Activated CD4-positive, alpha-beta T cell treated with anti-CD3 and anti-CD28 coated beads for 36 hours (primary cell): ENCODE measurements at places on chromosomes 16 and 17.

DNA sequence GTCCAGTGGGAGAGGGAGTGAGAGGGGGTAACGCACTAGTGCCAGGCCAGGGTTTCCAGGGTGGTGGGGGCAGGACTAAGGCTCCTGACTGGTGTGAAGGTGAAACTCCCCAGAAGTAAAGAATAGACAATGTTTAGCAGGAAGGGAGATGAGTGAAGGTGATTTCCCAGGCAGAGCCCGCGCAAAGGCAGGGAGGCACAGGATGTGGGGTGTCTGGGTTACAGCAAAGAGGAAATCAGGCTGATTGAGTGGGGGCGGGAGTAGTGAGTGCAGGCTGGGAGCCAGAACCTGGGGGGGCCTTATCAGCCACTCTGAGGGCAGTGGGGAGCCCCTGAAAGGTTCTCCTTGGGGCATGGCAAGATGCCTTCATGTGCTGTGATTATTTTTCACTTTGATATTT lies 167.5 kb downstream of the UTP18 start:
- peak; percentile 83 for DNase-seq

GRCh38 chr16:3846595-3847091 lies 33.9 kb downstream of the CREBBP start:
- no peak for DNase-seq

DNA sequence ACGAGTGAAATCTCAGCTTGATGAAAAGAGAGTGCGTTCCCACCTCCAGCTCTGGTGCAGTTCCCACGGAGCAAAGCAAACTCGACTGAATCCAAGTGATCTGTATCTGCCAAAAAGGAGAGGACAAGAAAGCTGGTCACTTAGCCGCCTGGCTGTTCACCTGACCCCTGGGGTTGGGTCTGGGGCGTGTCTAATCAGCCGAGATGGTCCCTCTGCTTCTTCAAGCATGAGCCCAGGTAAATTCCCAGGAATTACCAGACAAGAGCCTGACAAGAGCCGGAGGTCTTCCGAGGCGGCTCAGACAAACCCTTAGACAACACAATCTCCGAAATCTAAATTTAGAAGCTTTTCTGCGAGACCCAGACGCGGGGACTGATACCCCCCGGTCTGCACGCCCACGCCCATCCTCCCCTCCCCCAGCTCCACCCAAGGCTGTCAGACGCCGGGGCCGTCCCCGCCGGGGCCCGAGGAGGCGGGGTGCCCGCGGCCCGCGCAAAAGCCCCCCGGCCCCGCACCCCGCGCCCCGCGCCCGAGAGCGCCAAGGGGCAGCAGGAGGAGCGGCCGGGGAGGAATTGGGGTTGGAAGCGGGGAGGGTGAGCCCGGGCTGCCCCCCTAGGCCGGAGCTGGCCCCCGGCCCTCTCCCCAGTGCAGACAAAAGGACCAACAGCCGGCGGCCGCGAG lies 674 bp downstream of the ZNF821 start:
- DNase-seq = peak; percentile 81

DNA sequence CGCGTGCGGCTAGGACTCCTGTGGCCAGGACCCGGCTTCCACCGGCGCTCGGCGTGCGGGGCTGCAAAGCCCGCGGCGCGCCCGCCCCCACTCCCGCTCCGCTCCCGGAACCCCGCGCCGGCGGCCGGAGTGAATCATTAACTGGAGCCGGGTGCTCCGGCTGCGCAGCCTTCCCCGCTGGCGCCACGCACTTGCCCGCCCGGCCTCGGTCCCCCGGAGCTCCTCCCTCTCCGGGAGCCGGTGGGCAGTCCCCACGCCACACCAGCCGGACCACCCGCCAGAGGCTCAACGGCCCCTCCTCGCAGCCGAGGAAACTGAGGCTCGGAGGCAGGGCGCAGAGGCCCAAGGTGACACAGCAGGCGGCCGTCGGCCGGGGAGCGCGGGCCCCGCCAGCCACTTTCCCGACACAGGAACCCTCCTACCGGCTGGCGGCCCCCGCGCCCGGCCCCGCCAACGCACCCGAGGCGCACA lies 580 bp downstream of the BCAR1 start:
- DNase-seq = peak; percentile 43

- DNase-seq = no peak
Measured at GRCh38 chr17:57368637-57369336, 112.5 kb downstream of the MSI2 start.

DNA sequence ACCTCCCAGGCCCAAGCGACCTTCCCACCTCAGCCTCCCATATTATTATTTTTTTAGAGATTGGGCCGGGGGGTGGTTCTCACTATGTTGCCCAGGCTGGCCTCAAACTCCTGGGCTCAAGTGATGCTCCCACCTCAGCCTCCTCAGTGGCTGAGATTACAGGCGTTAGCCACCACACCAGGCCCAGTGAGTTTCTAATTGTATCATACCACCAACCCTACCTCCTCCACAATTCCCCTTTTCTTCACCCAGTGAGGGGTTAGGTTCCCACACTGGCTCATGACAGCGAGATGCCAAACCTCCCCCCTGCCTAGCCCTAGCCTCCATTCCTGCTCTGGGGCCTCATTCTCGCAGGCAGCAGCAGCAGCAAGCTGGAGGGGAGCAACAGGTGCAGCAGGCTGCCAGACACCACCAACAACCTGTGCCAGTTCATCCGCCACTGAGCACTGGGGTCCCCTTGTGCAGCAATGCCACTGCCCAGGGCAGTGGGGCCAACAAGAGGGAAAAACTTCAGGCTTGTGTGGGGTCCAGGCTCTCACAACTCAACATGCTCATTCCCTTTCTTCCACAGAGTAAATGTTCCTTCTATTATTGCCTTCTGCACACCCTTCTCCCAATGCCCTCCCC lies 9.1 kb downstream of the ATP6V0D1 start:
- DNase-seq = no peak

- DNase-seq = no peak
Measured at GRCh38 chr17:50763716-50764475, 3.4 kb downstream of the ANKRD40CL start.

- no peak for DNase-seq
Measured at GRCh38 chr16:24525970-24526559, 13.3 kb upstream of the RBBP6 start.

DNA sequence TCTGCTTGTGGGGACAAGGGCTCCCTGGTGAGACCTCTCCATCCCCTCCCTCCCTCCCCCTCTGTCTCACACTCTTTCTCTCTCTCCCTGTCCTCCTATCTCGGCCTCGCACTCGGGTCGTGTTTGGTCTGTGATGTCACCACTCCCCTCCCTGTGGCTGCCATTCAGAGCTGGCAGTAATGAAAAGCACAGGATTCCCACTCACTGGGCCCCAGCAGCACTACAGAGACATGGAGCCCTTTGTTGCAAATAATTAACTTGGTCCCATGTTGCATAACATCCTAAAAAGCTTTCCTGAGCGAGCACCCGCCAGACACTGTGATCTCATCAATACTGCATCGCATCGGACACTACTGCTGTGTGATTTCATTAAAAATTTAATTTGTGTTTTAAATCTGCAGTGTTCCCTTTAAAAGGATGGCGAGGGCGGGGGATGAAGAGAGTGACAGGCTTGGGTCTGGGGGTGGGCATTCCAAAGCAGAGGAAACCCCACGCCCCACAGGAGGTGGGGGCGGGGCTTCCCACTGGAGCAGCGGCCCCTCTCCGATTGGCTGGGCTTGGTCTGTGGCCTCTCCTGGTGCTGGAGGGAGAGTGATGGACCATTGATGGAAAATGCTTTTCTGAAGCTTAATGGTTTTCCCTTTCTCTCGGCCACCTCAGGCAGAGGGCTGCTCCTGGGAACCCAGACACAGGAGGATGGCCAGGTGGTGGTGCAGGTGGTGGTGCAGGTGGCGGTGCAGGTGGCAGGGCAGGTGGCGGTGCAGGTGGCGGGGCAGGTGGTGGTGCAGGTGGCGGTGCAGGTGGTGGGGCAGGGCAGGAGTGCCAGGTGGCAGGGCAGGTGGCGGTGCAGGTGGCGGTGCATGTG lies 15.3 kb upstream of the NPTX1 start:
- DNase-seq = no peak

- no peak for DNase-seq
Measured at GRCh38 chr17:81086789-81087551, 52.0 kb downstream of the BAIAP2 start.

GRCh38 chr16:49739381-49739780 lies 116.5 kb downstream of the ZNF423 start:
- DNase-seq = no peak

DNA sequence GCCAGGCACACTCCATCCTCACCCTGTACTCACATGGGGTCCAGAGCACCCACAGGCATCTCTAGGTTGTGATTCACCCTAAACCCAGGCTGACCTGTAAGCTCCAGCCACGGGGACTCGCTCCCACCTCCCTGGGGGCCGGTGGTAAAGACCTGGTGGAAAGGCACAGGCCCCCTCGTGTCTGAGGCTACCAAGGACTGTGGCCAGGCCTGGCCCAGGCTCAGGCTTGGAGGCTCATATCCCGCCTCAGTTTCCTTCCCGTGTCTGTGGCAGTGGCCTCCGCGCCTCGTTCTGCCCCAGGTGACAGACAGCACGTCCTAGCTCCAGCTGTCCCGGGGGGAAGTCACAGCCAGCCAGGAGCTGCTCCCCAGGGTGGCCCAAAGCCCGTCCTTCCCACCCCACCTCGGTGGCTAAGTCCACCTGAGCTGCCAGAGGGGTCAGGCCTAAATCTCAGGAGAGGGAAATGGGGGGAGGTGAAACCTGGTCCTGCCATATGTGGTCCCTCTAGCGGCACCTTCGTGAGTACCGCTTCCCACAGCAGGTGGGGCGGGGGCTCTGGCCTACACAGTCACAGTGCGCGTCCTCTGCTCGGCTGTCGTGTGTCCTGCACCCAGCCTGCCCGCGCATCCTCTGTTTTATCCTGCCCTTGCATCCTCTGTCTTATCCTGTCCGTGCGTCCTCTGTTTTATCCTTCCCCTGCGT lies 12.6 kb downstream of the CDH15 start:
- no peak for DNase-seq

- peak; percentile 55 for DNase-seq
Measured at GRCh38 chr16:19284207-19284606, 1.3 kb upstream of the CLEC19A start.

DNA sequence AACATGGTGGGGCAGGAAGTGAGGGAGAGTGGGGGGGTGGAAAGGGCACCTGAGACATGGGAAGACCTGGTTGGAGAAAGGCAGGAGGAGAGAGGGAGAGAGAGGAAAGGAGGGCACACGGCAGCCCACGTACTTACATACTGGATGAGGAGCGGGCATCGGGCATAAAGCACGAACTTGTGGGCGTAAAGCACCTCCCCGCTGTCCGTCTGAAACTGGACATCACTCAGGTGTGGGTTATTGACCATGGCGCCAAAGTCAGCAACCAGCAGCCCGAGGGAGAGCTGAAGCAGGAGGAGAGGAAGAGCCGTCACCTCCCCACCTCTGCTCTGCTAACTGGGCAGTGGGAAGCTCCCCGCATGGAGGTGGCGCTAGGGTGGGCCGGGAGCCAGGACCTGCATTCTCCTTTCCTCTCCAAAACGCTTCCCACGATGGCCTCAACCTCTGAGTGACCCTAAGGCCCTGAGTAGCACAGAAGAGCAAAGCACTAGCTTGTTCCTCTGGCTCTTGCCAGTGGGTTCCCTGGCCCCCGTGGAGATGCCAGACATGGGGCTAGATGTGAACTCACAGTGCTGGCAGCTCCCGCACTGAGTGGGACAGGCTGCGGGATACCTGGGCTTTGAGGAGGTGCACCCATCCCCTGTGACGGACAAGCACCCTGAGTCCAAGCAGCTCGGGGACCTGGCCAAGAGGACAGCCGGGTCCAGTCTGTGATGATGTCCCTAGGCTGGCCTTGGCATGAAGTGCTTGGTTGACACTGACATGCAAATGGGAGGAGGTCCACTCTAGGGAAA lies 16.9 kb downstream of the SLX4 start:
- no peak for DNase-seq

DNA sequence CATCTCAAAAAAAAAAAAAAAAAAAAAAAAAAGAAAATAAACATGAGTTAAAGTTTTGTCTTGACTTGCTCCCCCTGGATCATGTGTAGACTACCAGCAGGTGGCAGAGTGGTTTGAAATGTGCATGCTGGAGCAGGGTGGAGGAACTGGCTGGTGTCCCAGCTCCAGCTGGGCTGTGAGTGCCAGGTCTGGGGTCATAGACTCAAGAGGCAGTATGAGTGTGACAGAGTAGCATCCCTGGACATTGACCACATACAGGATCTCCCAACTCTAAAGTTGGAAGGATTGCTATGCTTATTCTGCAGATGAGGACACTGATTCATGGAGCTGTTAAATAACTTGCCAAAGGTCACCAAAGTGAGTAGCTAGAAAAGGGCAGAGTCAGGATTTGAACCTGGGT lies 198.0 kb upstream of the MPHOSPH6 start:
- peak; percentile 25 for DNase-seq

DNA sequence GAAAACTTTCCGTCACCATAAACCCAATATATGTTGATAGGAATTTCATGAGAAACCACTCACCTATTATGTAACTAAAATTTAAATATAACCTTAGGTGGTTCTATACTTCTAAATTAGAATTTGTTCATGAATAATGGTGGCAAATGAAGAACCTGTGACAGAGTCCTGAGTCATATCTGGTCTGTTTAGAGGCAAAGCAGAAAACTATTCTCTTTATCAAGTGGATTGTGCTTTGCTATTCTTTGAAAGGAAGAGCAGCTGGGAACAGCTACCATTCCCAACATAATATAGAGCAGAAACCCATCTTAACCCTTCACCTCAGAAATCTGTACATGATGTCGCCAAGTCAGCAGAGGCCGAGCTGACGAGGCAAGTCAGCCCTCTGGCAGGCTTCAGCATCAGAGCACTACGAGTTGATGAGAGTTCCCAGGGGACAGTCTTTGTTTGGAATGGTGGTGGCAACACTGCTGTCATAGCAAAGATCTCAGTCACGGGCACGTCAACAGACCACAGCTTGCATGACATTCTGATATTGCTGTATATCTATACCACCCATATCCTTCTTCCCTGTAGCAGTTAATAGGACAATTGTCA lies 631.9 kb upstream of the CA10 start:
- DNase-seq = no peak

DNA sequence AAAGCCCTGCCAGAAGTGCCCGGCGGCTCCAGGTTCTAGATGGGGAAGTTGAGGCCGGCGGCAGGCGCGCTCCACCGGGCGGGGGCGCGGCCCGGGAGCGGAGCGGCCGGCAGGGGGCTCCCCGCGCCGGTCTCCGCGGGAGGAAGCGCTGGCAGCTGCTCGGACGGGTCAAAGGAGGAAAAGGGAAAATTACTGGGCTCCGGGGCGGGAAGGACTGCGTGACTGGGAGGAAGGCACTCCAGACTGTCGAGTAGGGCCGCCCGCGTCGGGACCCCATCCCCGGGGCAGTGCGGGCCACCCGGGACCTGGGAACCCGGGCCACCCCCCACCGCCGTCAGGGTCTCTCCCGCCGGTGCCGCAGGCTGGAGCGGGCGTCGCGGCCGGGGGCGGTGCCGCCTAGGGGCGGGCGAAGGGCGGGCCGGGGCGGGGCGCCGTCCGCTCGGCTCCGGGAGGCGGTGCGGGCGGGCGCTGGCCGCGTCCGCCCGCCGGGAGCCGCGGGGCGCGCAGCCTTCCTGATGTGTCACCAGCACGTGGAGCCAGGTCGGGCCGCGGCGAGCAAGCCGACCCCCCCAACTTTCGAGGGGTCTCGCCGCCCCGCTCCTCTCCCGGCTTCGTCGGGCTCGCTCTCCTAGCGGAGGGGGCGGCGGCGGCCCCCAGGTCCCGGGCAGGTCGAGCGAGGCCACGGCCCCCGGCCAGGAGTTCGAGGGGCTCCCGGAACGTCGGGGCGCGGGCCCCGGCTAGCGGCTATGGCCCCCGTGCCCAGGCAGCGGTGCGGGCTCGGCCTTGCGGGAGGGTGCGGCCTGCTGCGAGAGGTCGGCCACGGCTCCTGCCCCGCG lies 167.5 kb downstream of the RAB11FIP4 start:
- peak; percentile 75 for DNase-seq
